Lung (tissue), 17 donors: ENCODE measurements at places on chromosomes 4 and X. TPM values are rescaled to one million over a fixed set of nuclear protein-coding genes. Genes with fewer than 3 reads are reported as not detected.
A peak's percentile ranks its signal among the peaks of the same experiment; 100 is the strongest.

- no peak for DNase-seq
Measured at GRCh38 chrX:32451954-32452695, 759.2 kb downstream of the DMD start.

GRCh38 chrX:84186603-84187532 is 1.1 kb downstream of the RPS6KA6 start:
- DNase-seq, result peak; percentile 28

Gene ADGRG2
- polyA plus RNA-seq, result 0.24 TPM

GRCh38 chrX:114015966-114016365 is 567.9 kb upstream of the HTR2C start:
- DNase-seq, result no peak

GRCh38 chr4:55819634-55820033 is at the start of gene EXOC1L:
EXOC1L (plus strand) TSS chr4:55819790; CDS start chr4:55820027, 237 bp downstream.
- peak; percentile 68 for DNase-seq

DNA sequence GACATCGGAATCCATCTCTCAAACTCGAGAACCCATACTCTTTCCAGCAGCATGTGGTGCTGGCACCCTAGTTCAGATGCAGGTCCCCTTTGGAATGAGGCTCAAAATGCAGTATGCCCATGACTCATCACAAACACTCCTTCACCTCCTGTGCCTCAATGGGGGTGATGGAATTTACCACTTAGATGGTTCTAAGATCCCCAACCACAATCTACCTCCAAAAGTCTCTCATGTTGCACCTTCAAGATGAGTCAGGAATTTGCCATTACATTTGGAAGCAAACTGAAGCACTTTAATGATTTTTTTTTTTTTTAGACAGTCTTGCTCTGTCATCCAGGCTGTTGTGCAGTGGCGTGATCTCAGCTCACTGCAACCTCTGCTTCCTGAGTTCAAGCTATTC is 8.5 kb upstream of the MID1 start:
- DNase-seq, result no peak

GRCh38 chr4:6125103-6125651 is 75.2 kb downstream of the JAKMIP1 start:
- DNase-seq, result no peak

Gene VCX3A
- 0.08 TPM for polyA plus RNA-seq

DNA sequence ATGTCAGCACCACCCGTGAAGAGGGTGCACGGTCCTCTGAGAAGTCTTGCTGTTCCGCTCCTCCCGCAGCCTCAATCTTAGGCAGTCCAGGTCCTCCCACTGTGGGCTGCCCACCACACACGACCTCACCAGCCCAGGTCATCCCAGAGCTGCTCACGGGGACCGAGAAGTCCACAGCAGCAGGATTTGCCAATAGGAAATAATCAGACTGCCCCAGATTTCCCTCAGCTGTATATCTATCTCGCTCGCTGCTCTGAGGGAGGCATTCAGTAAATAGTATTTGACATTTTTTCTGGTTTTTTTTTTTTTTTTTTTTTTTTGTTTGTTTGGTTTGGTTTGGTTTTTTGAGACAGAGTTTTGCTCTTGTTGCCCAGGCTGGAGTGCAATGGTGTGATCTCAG is 83.8 kb downstream of the STOX2 start:
- no peak for DNase-seq

- no peak for DNase-seq
Measured at GRCh38 chrX:15376956-15377355, 7.3 kb downstream of the VEGFD start.

GRCh38 chr4:140309124-140309870 is 64.1 kb upstream of the SCOC start:
- DNase-seq, result no peak

DNA sequence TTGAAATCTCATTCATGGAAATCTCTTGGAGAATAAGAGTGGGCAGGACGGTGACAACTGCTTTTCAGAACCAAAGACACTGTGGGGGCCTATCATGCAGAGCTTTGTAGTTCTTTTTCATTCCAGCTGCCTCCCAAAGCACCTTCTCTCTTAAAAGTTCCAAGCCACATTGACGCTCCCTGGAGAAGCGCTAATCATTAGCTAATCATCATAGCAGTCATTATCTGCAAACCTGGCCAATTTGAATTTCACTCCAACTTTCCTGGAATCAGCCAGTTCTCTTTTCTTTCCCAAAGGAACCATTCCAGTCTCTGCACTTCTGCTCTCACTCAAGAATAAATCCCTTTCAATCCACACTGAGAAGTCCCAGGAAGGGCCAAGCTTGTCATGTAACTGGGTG is 1144.1 kb upstream of the IGFBP7 start:
- no peak for DNase-seq

GRCh38 chrX:11759461-11760311 is 1.6 kb downstream of the MSL3 start:
- peak; percentile 96 for DNase-seq

DNA sequence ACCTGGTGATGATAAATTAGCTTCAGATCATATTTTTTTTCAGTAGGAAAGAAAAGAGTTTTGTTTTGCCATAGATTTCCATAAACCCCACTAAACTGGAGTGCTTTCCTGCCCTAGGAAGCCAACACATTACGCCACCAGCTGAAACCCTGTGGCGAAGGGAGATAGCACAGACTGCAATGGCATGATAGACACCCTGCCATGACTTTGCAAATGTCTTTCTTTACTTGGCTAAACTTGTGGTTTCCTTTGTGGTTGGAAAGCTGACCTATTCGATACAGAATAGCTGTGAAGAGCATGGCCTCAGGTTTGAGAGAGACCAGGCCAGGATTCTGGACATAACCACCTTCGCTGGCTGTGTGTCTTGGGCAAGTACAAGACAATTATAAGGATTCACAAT is 19.1 kb downstream of the MFAP3L start:
- DNase-seq, result no peak

DNA sequence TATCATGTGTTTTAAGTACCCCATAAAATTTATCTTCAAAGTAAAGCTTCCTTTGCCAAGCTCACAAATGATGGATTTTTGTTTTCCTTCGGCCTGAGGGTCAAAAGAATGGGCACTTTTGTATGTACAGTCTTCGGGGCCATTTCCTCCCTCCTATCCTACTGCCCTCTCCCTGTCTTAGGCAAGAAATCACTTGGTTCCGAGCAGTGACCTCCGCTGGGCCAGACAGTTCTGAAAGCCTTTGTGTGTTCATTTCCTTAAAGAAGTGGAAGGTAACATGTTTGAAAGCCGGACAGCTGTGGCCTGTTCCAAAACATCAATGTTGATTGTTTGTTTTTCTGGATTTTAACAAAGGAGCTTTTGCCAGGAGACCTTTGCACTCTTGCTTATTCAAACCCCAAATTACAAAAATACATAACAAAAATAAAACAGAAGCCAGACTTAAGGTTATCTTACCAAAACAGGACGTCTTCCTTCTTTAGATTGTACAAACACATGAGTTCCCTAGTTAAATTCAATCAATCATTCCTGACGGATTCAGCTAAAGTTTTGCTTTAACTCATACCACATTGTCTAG is 110.6 kb upstream of the LIMCH1 start:
- DNase-seq, result peak; percentile 92

DNA sequence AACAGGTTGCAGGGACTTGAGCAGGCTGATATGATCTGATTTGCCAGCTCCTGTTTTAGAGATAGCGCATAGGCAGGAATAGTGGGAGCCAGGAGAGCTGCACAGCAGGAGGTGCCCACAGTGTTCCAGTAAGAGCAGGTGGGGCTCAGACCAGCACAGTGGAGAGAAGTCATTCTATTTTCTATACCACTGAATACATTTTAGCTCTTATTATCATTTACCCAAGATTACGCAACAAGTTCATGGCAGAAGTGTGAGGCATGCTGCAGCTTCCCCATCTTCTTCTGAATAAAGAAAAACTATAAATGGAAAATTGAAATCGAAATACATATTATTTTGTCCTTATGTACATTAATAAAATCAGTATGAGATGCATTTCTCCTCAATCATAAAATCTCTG is 114.7 kb upstream of the EDNRA start:
- no peak for DNase-seq

Gene F9
- polyA plus RNA-seq, result not detected

Gene ATP8A1
- polyA plus RNA-seq, result 37.6 TPM

GRCh38 chr4:145921231-145921630 is 17.4 kb downstream of the ZNF827 start:
- no peak for DNase-seq

DNA sequence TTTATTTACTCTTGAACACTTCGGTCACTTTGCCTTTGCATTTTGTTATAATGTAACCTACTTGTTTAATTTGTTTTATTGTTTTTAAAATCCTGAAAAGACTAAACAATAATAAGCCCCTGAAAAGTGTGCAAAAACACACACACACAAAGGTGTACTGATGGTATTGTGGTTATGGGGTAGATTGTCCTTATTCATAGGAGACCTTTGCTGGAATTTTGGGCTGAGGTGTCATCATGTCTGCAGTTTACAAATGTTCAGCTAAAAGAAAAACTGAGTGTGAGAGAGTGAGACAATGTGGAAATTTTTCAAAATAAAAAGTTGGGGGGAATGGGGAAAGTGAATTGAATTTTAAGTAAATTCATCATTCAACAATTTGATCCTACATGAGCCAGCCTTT is 174.9 kb downstream of the QDPR start:
- no peak for DNase-seq

DNA sequence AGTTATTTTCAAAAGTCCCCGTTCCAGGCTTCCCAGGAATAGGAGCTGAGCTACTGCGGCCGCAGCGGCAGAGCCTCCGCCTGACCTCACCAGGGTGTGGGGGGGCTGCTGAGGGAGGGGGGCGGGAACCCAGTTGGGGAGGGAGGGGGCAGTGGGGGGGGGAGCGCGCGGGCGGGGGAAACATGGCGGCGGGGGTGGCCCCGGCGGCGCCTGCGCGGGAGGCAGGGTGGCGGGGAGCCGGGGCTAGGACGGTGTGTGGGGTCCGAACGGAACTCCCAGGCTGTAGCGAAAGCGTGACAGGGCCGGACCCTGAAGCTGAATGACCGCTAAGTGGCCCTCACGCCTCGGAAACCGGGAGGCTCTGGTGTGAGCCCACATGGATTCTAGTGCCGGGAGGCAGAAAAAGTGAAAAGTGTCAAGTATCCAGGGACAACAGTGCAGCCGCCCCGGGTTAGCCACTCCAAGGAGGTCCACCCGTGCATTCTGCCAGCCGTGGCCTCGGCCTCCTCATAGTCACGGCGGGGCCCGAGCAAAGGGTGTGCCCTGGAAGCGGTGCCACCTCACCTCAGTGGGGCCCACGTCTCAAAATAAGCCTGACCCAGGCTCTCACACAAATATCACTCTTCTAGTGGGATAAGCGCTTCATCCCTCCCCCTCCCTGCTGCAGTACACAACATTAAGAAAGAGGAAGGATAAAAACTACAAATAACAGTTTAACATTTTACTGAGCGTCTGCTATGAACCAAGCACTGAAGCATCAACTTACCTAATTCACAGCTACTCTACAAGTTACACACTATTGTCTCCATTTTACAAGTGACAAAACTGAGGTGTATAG is at the start of gene KLHL13:
TSS of gene KLHL13 (minus strand) at position 98 of the 838 bp plus-strand sequence. CDS start 88,337 bp downstream, outside the sequence.
- DNase-seq, result peak; percentile 43

Gene MAGEA12
- not detected for polyA plus RNA-seq

Gene ADGRL3
- 0.47 TPM for polyA plus RNA-seq

GRCh38 chrX:85109235-85109634 is 105.6 kb downstream of the APOOL start:
- no peak for DNase-seq

- no peak for DNase-seq
Measured at GRCh38 chrX:2766906-2767305, 15.1 kb downstream of the XG start.

DNA sequence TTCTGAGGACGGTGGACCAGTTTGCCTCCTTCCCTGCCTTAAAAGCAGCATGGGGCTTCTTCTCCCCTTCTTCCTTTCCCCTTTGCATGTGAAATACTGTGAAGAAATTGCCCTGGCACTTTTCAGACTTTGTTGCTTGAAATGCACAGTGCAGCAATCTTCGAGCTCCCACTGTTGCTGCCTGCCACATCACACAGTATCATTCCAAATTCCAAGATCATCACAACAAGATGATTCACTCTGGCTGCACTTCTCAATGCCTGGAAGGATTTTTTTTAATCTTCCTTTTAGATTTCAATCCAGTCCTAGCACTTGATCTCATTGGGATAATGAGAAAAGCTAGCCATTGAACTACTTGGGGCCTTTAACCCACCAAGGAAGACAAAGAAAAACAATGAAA is 255.3 kb downstream of the RAPGEF2 start:
- DNase-seq, result no peak

DNA sequence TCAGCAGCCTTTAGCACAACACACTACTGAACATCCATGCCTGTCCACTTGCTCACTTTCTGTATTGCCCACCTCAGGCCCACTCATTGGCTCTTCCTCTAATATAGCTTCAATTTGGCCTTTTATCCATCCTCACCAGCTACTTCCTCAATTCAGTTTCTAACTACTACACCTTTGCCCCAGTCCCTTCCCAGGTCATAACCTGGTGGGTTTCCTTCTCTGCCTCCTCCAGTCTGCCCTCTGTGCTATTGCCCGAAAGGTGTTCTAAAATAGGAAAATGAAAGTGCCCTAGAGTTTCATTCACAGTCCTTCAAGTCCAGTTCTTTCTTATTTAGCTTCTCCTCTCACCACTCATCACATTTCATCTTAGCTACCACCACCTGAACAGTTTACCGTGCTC is 23.1 kb downstream of the MOSPD2 start:
- DNase-seq, result no peak

Gene FAM47C
- 0.02 TPM for polyA plus RNA-seq

GRCh38 chr4:109658871-109659410 is 44.3 kb downstream of the CASP6 start:
- peak; percentile 23 for DNase-seq

DNA sequence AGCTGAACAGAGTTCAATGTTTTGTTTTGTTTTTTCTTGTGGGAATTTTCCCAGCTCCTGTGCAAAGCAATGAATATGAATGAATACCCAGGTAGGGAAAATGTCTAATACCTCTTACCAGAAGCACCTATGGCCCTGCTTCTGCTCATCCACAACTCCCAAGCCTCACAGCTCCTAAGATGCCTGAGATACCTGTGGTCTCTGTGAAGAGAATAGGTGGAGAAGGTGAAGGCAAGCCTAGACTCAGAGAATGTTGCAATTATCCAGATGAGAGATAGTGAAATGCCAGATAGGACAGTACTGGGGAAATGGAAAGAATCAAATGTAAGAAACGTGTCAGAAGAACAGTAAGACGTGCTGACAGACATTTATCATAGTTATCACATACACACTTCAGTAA is 70.2 kb upstream of the NOCT start:
- DNase-seq, result no peak

DNA sequence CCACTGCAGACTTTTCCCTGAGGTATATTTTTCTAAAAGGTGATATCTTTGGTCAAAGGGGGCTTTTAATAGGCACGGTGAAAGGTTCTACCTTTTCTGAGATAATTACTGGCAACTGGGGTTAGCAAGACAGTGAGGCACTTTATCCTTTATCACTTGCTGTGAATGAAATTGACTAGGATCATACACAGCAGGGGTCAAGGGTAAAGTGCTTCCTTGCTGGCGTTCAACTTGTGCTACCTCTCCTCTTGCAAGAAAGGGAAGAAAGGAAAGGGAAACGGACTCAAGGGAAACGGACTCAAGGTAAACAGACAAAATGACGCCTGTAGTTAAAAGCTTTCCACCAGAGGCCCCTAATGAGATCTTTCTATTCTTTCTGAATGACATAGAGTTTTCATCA is 78.6 kb upstream of the RAPGEF2 start:
- DNase-seq, result peak; percentile 6

- no peak for DNase-seq
Measured at GRCh38 chr4:145784036-145784435, 104.1 kb downstream of the C4orf51 start.

Gene DRP2
- 0.01 TPM for polyA plus RNA-seq

- no peak for DNase-seq
Measured at GRCh38 chr4:81326581-81326980, 111.6 kb upstream of the PRKG2 start.

Gene FDCSP
- polyA plus RNA-seq, result not detected

Gene RPA4
- polyA plus RNA-seq, result 0.18 TPM
